ENCODE measurements at places on chromosomes 2 and 18. TPM values are rescaled to one million over a fixed set of nuclear protein-coding genes. Genes with fewer than 3 reads are reported as not detected.

DNA sequence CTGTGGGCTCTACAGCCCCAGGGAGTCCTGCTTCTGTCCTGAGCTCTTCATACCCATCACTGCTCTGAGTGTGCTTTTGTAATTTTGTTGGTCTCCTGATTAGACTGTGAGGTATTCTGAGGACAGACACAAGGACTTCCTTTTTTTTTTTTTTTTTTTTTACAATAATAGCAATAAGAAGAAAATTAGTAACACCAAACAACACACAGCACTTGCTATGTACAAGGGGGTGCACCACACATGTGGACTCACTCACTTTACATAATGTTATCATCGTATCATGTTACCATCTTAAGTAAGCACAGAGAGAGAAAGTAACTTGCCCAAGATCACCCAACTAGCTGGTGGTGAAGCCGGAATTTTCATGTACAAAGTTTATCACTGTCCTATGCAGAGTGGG is 34.6 kb downstream of the MBP start:
- no peak for DNase-seq

ZAP70 gene
- 3.4 TPM for total RNA-seq

TPO gene
- not detected for total RNA-seq

GRCh38 chr2:100773538-100773937 is 46.4 kb upstream of the NPAS2 start:
- no peak for DNase-seq

GRCh38 chr2:133843091-133843490 is 274.8 kb upstream of the NCKAP5 start:
- DNase-seq, result no peak
